Epithelial cell of proximal tubule (primary cell): ENCODE measurements at places on chromosomes 13 and 19.

DNA sequence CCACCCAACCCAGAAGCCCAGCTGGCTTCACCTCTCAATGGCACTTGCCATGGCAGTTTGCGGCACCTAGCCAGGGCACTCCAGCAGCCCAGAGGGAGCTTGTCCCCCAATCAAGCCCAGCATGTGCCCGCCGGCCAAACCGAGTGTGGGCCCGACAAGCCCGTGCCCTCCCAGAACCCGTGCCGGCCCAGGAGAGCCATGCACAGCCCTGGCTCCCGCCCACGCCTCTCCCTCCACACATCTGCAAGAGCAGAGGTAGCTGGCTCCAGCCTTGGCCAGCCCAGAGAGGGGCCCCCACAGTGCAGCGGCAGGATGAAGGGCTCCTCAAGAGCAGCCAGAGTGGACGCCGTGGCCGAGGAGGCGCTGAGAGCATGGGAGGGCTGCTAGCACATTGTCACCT is 2278.0 kb upstream of the PCDH20 start:
- no peak for DNase-seq

GRCh38 chr19:34128558-34129250 is 43.6 kb upstream of the LSM14A start:
- no peak for DNase-seq

DNA sequence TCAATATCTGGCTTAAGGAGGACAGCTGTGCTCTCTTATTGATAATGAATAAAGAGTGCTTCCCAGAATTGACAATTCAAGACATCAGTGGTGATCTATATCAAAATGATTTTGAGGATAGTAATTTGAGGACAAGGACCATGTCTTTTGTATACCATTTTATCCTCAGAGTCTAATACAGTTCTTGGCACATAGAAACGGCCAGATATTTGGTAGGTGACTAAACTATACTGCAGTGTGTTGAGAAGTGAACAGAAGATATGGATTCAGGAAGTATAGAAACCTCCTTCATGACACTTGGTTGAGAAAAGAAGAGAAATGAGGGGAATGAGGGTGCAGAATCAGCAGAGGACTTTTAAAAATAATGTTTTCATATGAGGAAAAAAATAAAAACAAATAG is 16.1 kb upstream of the LMO7 start:
- no peak for DNase-seq

DNA sequence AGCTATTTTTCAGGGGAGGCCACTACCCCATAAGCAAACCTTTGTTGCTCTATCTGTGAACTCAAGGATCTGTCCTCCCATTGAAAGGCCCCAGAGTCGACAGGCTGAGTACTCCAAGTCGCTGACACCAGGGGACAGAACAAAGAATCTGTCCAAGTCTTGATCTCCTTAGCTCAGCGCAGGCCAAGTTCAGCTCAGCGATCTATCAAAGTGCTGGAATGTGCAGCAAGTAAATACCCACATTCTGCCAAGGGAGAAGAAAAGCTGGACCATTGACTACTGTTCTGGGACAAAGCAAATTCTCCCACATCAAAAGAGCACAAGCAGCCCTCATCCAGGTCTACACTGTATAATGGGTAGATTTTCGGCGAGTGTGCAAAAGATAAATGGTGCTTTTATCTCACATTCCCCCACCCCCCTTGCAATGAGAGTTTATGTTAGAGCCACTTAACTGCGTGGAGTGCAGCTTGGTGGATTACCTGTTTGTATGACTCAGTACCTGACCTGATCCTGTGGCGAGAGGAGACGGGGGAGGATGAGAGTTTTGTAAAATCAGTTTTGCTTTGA is 391.7 kb upstream of the SGCG start:
- no peak for DNase-seq

GRCh38 chr13:104301171-104301975 is 1235.2 kb upstream of the SLC10A2 start:
- no peak for DNase-seq

GRCh38 chr13:100664171-100664900 is 10.3 kb downstream of the TMTC4 start:
- no peak for DNase-seq

GRCh38 chr13:64527561-64527960 is 2702.6 kb downstream of the PCDH9 start:
- no peak for DNase-seq

DNA sequence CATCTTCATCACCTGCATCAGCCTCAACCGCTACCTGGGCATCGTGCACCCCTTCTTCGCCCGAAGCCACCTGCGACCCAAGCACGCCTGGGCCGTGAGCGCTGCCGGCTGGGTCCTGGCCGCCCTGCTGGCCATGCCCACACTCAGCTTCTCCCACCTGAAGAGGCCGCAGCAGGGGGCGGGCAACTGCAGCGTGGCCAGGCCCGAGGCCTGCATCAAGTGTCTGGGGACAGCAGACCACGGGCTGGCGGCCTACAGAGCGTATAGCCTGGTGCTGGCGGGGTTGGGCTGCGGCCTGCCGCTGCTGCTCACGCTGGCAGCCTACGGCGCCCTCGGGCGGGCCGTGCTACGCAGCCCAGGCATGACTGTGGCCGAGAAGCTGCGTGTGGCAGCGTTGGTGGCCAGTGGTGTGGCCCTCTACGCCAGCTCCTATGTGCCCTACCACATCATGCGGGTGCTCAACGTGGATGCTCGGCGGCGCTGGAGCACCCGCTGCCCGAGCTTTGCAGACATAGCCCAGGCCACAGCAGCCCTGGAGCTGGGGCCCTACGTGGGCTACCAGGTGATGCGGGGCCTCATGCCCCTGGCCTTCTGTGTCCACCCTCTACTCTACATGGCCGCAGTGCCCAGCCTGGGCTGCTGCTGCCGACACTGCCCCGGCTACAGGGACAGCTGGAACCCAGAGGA is 2.6 kb downstream of the P2RY11 start:
- no peak for DNase-seq

GRCh38 chr19:41565379-41565720 is 10.6 kb upstream of the CEACAM21 start:
- no peak for DNase-seq

DNA sequence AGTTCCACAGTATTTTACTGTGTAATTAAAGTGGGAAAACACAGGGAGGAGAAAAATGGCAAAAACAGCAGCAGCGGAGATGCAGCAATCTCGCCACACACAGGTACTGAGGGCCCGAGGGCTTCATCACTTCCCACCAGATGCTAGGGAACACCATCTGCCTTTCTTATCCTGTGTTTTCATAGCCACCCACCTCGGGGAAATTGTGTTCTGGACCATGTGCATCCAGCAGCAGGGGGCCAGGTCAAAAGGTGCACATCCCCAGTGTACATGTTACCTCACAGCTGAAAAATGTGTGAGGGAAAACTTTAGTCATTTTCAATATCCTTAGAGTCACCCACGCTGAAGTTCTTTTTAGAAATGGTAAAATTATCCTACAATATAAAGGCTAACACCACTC is 30.2 kb downstream of the PDCD5 start:
- no peak for DNase-seq

DNA sequence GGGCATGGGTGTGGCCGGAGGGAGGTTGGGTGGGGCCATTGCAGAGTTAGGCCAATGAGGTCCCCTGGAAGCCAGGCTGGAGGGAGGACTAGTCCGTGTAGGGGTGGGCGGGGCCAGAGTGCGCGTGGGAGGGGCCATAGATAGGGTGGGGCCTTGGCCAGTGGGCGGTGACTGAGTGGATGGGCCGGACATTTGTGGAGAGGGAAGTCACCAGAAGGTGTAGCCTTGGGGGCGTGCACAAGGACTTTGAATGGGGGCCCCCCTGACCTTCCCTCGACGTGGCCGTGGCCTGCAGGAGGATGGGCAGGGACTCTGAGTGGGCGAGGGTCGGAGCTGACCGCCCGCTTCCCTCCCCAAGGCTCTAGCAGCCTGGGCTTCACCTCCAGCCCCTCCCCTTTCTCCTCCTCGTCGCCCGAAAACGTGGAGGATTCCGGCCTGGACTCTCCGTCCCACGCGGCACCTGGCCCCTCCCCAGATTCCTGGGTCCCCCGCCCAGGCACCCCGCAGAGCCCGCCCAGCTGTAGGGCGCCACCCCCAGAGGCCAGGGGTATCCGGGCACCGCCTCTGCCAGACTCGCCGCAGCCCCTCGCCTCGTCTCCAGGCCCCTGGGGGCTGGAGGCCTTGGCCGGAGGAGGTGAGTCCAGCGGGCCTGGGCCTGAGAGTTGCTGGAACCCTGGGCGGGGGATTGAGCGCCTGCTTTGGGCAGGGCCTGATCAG is 16.5 kb upstream of the B3GNT3 start:
- no peak for DNase-seq

DNA sequence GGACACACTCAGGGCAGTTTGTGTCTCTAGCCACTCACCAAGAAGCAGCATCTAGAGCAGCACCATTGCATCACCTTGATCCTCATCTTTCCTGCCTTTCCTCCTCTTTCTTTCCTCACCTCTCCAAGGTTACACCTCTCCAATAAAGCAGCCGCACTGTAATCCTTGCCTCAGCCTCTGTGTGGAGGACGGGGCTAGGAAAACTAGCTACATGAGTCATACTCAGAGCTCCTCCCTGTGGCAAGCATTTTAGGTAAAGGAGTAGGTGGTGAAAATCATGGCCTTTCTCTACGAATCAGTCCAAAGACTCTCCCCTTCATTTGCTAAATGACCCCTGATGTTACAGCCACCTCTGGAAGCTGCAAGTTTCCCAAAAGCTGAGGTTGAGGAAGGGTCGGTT is 108.9 kb downstream of the DNAJC15 start:
- peak; percentile 10 for DNase-seq

DNA sequence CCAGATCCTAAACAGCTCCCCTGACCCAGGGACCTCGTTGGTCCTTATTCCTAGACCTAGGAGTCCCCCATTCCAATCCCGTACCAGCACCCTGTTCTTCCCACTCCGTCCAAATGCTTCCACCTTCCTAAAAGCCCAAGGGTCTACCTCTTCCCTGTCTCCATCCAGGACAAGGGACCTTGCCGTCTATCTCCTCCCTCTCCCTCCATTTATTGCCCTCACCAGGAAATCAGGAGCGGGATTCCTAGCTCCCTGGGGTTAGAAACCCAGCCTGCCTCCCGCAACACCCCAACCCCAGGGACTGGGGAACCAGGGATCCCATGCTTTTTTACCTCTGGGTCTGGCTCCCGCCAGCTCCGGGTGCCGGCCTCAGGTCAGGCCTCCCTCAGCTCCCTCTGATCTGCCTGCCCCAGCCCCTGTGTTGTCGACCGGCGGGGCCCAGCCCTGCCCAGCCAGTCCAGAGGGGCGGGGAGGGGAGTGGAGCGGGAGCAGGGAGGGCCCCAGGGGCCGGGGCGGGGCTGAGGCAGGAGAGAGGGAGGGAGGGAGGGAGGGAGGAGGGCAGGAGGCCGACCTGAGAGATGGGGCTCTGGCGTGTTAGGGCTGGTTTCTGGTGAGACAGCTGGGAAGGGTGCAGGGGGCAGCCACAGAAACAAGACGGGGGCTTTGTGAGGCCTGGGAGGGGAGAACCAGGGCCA is at the start of gene B3GNT8:
B3GNT8 (minus strand) TSS at position 423 of the 695 bp plus-strand sequence. CDS start 596 bp downstream, outside the sequence.
- no peak for DNase-seq

DNA sequence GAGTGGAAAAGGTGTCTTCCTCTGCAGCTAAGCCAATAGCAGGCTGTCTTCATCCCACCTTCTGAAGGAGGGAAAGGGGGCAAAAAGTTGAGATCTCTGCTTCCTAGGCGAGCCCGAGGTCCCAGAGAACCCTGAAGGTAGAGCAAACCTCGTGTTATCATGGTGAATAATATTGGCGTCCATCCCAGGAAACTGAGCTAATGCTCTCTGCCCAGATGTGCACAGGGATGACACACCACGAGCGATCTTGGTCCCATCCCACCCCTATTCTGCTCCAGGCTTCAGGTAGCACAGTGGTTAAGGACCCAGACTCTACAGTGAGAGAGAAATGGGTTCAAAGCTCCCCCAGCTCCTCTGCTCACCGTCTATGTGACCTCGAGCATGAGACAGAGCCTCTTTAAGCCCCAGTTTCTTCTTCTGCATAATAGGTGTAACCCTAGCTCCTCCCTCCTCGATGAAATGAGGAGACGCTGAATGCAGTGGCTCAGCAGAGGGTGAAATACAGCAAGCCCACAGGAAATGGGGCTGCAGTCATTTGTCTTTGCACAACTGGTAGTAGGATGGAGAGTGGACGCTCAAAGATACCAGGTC is 9.9 kb upstream of the CEACAM20 start:
- DNase-seq: no peak

DNA sequence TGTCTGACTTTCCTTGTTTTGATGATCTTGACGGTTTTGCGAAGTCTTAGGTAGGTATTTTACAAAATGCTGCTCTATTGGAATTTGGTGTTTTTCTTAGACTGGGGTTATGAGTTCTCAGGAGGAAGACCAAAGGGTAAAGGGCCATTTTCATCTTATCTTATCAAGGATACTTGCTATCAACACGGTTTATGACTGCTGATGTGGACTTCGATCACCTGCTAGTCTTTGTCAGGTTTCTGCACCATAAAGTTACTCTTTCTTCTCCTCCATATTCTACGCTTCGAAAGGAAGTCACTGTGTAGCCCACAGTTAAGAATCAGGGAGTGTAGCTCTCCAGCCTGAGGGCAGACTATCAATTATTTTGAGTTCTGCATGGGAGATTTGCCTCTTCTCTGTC is 7.4 kb upstream of the CEBPG start:
- DNase-seq: no peak

GRCh38 chr19:756236-756635 is 5.3 kb downstream of the MISP start:
- no peak for DNase-seq

GRCh38 chr13:69545551-69545950 is 562.1 kb upstream of the ATXN8OS start:
- no peak for DNase-seq

GRCh38 chr19:13892870-13893269 is 13.0 kb downstream of the BRME1 start:
- no peak for DNase-seq

DNA sequence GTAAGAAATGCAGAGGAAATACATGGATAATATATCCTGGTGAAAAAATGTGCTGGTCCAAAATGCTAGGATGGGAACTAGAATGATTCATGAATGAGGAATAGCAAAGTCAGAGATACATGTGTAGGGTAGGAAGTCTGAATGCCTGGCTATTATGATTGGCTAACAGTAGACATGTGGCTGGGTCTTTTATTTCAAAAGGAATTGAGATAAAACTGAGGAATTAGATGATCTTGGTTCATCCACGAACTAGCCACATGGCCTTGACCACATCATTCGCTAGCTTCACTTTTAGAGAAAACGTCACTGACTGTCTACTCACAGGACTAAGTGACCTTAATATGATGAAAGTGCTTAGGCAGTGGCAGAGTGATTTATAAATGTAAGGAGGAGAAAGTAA is 103.1 kb downstream of the TRPC4 start:
- DNase-seq: no peak

GRCh38 chr19:46066471-46066870 is 25.7 kb upstream of the IGFL4 start:
- no peak for DNase-seq

DNA sequence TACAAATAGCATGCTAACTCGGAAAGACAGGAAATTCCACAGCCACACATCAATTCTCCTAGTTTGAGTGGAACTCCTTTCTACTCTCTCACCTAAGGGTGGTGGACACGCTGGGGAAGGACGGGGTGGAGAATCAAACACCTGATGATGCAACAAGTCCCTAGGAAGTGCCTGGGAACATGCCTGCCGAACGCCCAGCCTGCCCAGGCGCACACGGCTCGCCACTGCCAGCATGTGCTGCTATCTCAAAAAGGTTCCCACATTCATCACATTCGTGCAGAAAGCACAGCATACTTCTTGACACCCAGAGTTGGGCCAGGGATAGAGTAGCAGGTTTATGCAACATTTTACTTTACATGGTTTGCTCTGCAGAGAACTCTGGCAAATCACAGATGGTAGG is 164.6 kb downstream of the ABCC4 start:
- no peak for DNase-seq

GRCh38 chr13:71634182-71634581 is 232.8 kb downstream of the DACH1 start:
- no peak for DNase-seq

- DNase-seq: no peak
Observed at GRCh38 chr19:47257411-47258169, 1.3 kb downstream of the CCDC9 start.
